ENCODE measurements at places on chromosomes 11 and 22.
A peak's percentile ranks its signal among the peaks of the same experiment; 100 is the strongest.

DNA sequence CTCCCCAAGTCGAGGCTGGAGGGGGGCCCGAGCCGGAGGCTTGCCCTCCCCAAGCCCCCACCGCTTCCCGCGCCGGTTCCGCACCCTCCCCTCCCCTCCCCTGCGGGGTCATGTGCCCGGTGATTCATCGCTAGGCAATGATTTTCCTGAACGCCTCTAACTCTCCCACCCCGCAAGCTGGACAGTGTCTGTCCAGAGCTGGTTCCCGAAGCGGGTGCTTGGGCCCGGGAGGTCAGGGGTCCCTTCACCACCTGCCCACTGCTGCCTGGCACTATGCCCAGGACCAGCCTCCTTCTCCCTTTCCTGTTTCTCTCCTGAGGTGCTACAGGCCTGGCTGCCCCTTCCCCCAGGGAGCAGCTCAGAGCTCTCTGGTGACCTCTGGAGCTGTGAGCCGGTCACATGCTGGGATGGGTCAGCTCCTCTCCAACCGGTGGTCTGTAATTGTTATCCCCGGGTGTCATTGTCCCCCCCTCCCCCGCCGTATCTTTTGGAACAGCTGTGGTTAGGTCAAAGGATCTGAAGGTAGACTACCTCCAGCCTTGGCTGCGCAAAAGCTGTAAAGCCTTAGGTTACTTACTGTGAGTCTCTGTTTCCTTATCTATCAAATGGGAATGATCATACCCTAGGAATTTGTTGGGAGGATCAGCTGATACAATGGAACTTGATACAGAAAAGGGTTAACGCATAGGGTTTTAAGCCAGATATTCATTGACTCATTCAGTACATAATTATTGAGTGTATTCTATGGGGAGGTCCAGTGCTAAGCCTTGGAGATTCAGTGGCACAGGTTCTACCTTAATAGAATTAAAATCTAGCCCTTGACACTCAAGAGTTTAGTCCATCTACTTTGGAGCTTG, 753 bp downstream of the STX3 start:
- DNase-seq, result no peak

- no peak for DNase-seq
Measured at GRCh38 chr11:78666675-78667160, 92.1 kb upstream of the NARS2 start.

- DNase-seq, result no peak
Measured at GRCh38 chr11:62553839-62554361, 7.3 kb upstream of the AHNAK start.

GRCh38 chr11:17918049-17918605, 94.7 kb downstream of the SERGEF start:
- no peak for DNase-seq

- no peak for DNase-seq
Measured at GRCh38 chr22:29641700-29642330, 38.4 kb downstream of the NF2 start.

GRCh38 chr22:23063539-23064380, 6.6 kb upstream of the GNAZ start:
- no peak for DNase-seq

- DNase-seq, result no peak
Measured at GRCh38 chr22:41672780-41673509, 15.7 kb downstream of the SNU13 start.

- DNase-seq, result no peak
Measured at GRCh38 chr22:30008401-30008800, 71.9 kb upstream of the HORMAD2 start.

- no peak for DNase-seq
Measured at GRCh38 chr11:34052608-34053160, 1.2 kb downstream of the CAPRIN1 start.

- no peak for DNase-seq
Measured at GRCh38 chr11:59273373-59273841, 60.7 kb upstream of the MPEG1 start.

DNA sequence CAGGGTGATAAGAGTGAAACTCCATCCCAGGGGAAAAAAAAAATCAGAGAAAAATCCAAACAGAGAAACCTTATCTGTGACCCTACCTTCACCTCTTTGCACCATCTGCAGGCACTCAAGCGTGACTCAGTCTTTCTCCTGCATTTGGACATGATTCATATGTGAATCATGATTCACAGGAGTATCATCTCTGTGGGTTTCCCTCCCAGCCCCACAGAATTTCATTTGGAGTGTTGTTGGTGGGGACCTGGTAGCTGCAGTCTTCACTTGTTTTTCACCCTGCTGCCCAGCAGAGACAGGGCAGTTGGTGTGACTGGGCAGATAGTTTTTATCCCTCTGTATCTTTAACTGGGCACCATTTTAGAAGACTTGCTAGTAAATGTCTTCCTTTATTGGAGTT, 75.7 kb downstream of the DEPDC5 start:
- peak; percentile 51 for DNase-seq

- no peak for DNase-seq
Measured at GRCh38 chr22:44831885-44832284, 79.5 kb downstream of the ARHGAP8 start.

DNA sequence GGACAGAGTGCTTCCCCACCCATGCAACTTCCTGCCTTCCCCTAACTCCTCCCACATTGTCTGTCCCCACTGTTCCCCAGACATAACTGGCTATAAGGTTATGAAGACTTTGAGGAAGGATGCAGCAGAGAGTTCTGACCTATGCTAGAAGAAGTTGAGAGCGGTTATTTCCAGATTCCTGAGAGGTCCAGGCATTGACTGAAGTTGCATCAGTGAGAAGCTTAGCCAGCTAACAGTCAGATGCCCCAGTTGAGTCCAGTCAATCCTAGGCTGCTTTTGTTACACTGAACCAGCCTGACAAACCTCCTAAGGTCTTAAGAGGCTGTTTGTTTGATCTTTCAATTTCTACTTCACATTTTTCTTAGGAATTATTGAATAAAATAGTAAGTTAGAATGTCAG, 937.9 kb upstream of the CCDC90B start:
- DNase-seq, result no peak

DNA sequence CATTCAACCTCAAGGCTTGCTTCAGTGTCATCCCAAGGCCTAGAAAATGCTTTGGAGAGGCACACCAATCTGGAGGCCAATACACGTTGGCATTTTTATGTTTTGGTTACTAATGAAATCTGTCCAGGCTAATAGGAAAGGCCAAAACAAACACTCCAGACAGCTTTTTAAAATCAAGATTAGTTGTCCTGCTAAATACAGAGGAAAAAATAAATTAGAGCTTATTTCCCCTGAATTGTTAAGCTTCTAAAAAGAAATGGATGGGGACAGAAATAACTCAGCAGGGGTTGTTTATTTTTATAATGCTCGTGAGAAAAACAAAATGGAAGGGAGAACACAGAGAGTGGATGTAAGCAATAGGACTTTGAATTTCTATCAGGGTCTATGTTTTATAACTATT, 438.5 kb upstream of the LRRC4C start:
- no peak for DNase-seq

DNA sequence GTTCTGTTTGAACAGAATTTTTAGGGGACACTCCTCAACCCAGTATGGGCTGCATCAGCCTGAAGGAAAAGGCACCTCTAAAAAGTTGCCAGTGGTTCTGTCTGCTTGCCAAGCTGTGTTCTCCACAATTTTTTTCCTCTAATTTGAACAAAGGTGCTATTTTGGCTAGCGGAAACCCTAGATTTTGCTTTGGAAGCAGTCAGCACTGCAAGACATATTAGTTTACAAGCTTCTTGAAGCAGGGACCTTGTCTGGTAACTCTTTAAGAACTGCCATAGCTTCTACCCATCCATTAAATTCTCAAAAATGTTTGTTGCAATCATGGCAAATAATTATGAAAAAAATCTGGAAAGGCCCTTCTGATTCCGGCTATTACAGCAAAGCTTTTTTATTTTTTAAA, 75.6 kb upstream of the HEPHL1 start:
- no peak for DNase-seq

DNA sequence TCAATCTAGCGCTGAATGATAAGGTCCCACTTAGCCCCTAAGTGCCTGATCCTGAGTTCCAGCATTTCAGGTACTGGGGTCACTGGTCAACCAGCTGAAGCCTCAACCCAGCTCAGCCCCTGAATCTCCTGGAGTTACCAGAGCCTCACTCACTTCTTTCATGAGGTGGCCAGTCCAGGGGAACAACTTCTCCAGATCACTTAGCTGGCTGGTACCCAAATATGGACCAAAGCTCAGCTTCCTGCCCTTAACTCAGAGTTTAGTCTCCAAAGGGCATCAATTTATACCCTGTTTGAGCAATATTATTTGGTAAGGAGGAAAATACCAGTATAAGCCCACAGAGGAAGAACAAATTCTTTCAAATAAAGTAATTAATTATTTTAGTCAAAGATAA, 105.6 kb downstream of the SLC1A2 start:
- no peak for DNase-seq
